ENCODE measurements at places on chromosomes 2 and 18.

GRCh38 chr18:55744206-55744605 is 156.2 kb upstream of the TCF4 start:
- no peak for DNase-seq
- no peak overlapping the region for H3K4me3 ChIP-seq
- no peaks in the 10 kb centered on the region for H3K36me3 ChIP-seq
- no peaks in the 10 kb centered on the region for H3K27me3 ChIP-seq

DNA sequence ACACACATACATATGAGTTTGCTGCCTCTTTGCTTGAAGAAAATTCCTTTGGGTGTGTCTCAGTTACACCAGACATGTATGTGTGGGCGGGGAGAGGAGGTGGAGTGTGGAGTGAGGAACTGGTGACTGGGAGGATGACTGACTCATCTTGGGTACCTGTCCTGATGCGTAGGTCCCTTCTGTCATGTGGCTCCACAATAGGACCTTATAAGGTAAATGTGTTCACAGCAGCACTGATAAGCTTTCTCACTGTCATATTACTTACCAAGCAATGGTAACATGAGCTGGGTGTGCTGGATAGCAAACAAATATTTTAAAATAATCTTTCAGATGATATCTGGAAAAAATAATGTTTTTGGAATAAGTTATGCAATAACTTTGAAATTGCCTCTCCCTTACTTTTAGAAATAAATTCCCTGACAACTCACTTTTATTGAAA is 45.1 kb downstream of the SLC9A2 start:
- DNase-seq = no peak
- H3K27me3 ChIP-seq = no peaks in the 10 kb centered on the region

DNA sequence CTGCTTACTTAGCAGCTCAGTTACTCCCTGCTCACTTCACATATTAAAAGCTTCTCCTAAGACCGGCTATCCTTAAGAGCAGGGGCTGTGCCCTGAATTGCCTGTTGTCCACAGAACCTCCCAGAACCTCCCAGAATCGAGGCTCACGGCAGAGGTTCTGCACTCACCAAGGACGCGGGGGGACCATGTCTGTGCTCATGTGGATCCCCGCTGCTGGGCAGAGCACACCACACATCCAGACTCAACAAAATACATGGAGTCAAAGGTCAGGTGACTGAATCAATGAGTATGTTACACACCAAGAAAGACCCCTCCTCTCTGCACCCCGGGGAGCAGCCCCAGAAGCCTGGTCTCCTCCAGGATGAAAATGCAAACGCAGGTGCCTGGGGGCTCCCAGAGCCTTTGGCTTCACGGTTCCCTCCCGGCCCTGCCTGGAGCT is 149.0 kb downstream of the MBP start:
- H3K27me3 ChIP-seq = no peaks in the 10 kb centered on the region
- H3K4me3 ChIP-seq = no peak overlapping the region
- peaks cover 46% of the 10 kb centered on the region for H3K4me1 ChIP-seq
- no peak for DNase-seq

DNA sequence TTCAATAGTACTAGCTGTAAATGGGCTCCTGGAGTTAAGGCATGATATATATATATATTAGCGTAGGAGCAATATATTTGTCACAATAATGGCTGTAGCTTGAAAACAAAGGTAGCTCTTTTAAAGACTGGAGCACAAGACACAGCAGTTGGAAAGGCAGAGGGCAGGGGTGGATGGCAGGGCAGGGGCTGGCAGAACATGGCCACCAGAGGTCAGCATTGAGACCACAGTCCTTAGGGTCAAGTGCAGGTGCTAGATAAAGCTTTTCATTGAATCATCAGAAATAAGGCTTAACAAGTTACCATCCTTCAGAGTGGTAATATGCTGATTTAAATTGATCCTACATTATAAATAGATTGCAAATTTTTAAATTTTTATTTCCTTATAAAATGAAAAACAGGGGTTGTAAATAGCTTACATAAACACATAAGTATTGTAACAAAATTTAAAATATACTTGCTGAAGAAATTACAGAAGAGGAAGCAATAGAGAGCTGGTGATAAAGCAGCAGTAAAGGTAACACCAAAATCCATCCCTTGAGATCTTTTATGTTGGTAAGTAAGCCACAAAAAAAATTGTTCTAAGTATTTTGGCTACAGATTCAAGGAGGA is 161.2 kb upstream of the PIEZO2 start:
- no peaks in the 10 kb centered on the region for H3K27me3 ChIP-seq
- H3K4me1 ChIP-seq = no peaks in the 10 kb centered on the region
- no peak overlapping the region for H3K4me3 ChIP-seq
- no peaks in the 10 kb centered on the region for H3K36me3 ChIP-seq
- no peak overlapping the region for H3K27ac ChIP-seq
- DNase-seq = no peak

DNA sequence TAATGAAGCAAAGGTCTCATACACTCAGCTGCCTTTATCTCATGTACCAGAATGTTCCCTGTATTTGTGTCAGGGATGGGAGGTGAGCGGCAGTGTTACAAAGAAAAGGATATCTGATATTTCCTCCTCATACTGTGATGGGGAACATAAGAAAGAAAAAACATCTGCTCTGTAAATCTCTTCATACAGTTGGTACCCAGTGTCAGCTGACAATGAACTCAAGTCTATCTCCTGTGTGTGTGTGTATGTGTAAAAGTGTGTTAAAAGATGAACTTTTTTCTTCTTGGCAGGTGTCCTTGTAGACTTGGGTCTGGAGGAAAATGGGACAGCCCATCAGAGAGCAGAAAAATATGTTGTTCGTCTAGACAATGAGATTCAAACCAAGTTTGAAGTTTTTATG is 127.8 kb downstream of the ESCO1 start:
- H3K4me1 ChIP-seq = no peaks in the 10 kb centered on the region
- H3K27ac ChIP-seq = no peak overlapping the region
- H3K27me3 ChIP-seq = no peaks in the 10 kb centered on the region
- no peak for DNase-seq
- H3K4me3 ChIP-seq = no peak overlapping the region

- H3K4me1 ChIP-seq = no peaks in the 10 kb centered on the region
- H3K36me3 ChIP-seq = no peaks in the 10 kb centered on the region
- no peak for DNase-seq
- H3K4me3 ChIP-seq = no peak overlapping the region
- H3K27ac ChIP-seq = no peak overlapping the region
These were observed 19.1 kb downstream of the LRP2 start for GRCh38 chr2:169343202-169343601.

DNA sequence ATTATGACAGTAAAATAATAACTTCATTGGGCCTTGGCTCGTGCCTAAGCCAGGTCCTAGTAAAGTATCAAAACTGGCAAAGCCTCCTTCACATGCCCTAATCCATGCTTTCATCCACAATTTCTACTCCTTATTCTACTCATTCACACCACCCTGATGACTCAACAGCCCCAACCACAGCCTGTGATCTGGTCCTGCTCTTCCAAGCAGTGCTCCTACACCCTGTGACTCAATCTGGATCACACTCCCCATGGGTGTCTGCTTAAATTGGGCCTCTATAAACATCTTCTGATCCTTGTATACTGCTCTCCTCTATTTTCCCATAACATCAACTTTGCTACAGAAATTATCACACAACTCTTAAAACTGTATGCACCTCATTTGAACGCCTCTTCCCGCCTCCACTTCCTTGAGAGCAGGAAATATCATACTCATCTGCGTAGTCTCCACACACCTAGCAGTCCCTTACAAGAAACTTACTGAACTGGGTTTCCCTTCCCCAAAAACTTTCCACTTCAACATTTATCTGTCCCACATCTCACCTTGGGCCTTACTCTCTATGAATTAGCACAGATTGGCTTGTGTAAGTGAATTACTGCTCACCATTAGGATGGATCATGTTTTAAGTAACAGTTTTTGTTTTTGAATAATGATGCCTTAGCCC is 15.9 kb downstream of the GTF3C3 start:
- peaks cover 12% of the 10 kb centered on the region for H3K36me3 ChIP-seq
- H3K4me3 ChIP-seq = no peak overlapping the region
- no peaks in the 10 kb centered on the region for H3K4me1 ChIP-seq
- H3K27ac ChIP-seq = no peak overlapping the region
- DNase-seq = no peak

- DNase-seq = no peak
- H3K4me1 ChIP-seq = no peaks in the 10 kb centered on the region
- no peak overlapping the region for H3K4me3 ChIP-seq
- no peak overlapping the region for H3K27ac ChIP-seq
- H3K27me3 ChIP-seq = no peaks in the 10 kb centered on the region
These were observed 488.3 kb downstream of the CCDC85A start for GRCh38 chr2:56671973-56672569.

- H3K36me3 ChIP-seq = peaks cover 14% of the 10 kb centered on the region
- DNase-seq = no peak
- H3K27ac ChIP-seq = no peak overlapping the region
- no peak overlapping the region for H3K4me3 ChIP-seq
- no peaks in the 10 kb centered on the region for H3K4me1 ChIP-seq
These were observed 37.9 kb upstream of the RPL31 start for GRCh38 chr2:100964222-100964621.

All from spinal cord (tissue), 10 donors.